WERI-Rb-1 (cell line): ENCODE measurements at places on chromosomes 3 and 15.

- no peak for DNase-seq
These were observed 82.9 kb upstream of the HACD2 start for GRCh38 chr3:123667784-123668183.

- no peak for DNase-seq
These were observed 302.0 kb downstream of the DIPK2A start for GRCh38 chr3:144273601-144274000.

- no peak for DNase-seq
These were observed 20.1 kb downstream of the AADACL2 start for GRCh38 chr3:151753846-151754245.

- DNase-seq: no peak
These were observed 23.8 kb upstream of the SIAH2 start for GRCh38 chr3:150786791-150787190.

DNA sequence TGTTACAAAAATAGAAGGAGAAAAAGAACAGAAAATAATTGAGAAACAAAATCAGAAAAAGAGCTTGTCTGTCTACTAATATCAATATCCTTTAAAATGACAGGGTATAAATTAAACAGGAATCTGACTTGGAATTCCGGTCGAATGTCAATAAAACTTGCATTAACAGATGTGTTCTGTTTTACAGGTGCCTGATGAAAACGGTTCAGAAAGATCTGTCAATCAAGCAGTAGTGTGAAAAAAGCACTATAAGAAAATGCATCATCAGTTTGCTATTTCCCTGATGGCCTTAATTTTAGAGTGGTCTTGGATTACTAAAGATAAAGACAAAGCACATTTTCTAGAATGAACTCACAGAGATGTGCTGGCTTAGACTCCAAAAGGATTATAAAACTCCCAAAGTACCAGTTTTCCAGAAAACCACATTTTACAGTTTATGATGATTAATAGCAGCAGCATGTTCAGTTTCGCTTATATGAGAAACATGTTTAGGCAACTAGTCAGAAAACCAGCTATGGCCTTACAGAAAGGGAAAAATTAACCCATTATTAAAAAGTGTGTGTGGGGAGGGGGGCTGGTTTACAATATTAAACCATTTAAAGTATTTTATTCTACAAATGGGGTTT is 8.2 kb upstream of the C3orf38 start:
- no peak for DNase-seq

DNA sequence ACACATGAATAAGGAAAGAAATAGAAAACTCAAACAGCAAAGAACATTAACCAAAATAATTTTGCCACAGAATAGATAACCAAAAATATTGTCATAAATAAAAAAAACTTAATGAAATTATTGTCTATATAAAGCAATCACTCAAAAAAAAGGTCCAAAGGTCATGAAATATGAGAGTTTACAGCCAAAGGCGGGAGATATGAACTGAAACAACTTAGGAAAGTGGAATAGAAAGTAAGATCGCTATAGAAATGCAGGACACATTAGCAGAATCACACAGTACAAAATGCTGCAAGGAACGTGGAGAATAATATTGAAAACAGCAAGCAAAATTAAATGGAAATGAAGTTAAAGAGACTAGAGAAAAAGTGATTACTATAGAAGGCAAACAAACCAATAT is 375.0 kb upstream of the ARHGEF26 start:
- DNase-seq: no peak
